ENCODE measurements at places on chromosomes 6 and 20.

DNA sequence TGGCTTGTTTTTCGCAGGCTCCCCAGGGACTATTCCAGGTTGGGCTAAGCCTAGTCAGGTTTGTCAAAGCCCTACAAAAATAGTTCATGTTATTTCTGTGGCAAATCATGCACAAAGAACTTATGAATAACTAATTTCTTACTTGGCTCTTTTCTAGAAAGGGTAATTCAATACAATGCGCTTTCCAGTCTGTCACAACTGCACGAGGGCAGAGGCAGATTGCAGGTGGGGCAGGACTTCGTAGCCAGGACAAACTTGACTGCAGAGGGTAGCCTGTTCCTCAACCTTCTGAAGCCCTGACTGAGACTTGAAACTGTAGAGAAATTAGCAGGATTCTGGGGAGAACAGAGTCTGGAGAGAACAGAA is 253.5 kb downstream of the QKI start:
- DNase-seq: no peak

- no peak for DNase-seq
Measured at GRCh38 chr20:18907353-18907752, 93.8 kb downstream of the SCP2D1 start.

GRCh38 chr20:38321959-38322598 is 18.1 kb downstream of the BPI start:
- DNase-seq: no peak

DNA sequence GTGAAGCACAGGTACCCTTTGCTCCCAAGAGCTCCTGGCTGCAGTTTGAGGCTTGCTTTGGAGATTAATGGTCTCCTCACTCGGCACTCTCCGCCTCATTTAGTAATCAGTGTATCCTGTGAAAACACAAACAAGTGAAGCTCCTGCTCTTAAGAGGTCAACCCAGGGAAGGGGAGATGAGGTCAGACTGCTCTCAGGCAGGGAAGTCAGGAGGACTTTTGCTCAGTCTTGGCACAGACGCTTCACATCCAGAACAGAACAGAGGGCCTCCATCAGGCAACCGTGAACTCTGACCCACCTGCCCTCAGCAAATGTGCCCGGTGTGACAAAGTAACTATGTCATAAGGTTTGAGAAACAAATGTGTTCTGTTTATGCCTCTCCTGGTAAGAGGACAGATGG is 428.8 kb upstream of the JARID2 start:
- DNase-seq: no peak

DNA sequence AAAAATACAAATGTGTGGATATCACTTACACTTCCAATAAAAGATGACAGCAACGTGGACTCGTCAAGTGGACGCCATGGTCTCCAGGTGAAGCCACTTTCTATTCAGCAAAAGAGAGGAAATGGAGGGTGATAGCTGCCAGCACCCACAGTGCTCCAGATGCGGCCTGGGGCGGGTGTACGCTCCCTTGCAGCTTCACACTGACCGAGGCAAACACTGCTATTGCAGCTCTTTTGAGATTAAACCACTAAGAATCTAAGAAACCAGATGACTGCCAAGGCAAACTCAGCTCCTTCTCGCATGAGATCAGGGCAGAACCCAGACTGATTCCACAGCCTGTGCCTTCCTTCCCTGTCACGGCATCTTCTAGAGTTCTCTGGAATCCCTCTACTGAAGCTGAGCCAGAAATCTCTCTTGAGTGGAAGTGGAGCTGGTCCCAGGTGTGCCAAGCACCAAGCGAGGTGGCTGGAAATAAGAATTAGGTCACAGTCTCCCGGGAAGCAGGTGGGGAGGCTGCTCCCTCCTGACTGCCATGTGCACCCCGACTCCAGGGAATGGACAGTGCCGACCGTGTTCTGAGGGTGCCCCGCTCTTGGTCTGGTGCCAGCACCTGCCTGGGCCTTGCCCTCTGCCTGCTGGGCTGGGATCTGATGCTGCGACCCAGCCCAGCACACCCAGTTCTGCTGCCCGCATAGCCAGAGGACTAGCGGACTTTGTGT is 90.1 kb upstream of the AFDN start:
- DNase-seq: no peak

GRCh38 chr6:8240301-8240700 is 138.0 kb upstream of the EEF1E1 start:
- no peak for DNase-seq

GRCh38 chr6:13446381-13446780 is 41.0 kb downstream of the GFOD1 start:
- DNase-seq: no peak

- no peak for DNase-seq
Measured at GRCh38 chr6:152700427-152700826, 2.7 kb downstream of the MYCT1 start.

DNA sequence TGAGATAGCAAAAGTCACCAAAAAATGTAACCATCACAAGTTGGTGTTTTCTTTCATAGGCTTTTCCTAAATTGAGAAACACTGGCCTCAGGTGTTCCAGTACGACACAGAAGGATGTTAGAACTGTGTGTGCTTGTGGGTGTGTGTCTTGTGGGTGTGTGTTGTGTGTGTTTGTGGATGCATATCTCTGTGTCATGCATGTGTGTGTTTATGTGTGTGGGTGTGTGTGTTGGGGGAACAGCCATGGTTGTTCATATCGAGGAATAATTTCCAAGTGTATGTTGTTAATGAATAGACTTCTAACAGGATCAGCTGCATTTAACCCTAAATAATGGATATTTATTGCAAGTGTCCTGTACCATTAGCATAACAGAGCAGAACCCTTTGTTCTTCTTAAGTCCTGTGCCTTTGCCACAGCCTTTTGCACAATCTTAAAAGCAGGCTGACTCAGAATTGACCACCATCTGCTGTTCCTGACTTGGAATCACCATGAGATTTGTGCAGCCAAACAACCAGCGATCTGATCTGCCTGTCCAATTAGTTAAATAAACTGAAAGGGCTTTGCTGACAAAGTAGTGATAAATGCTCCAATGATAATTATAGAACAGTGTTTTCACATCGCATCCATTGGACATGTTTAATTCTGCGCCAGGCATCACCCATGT is 7.6 kb downstream of the CD93 start:
- DNase-seq: no peak

DNA sequence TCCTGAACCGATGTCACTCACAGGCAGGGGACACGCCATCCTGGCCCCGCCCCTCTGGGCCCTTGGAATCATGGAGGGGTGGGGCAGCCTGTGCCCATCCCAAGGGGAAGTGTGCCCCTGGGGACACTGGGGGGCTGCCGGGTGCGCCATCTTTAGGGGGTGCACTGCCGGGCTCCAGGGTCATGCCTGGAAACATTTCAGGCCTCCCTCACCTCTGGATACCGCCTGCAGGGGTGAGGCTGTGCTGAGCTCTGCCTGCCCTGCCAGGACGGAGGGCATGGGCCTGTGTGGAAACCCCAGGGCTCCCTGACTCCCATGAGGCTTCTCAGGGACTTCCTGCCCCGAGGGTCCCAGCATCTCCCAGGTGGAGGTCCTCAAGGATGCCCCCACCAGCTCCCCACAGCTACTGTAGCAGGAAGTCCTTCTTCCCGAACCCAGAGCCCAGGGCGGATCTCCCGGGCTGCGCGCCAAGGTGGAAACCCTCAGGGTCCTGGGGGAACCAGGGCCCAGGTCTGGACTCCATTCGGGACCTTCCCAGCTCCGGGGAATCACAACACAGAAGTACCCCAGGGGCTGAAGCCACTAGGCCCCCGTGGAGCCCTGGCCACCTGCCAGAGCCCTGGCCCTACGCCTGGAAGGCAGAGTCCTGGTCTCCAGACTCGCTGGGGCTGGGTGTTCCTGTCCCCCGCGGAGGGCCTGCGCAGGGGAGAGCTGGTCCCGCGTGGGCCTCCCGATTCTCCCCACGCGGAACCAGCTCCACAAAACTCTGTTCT is 15.6 kb downstream of the CHRNA4 start:
- no peak for DNase-seq

GRCh38 chr6:47727391-47727790 is 29.0 kb downstream of the ADGRF4 start:
- DNase-seq: no peak

GRCh38 chr6:82205930-82206392 is 41.6 kb downstream of the IBTK start:
- DNase-seq: no peak

- DNase-seq: no peak
Measured at GRCh38 chr6:98942263-98942803, 5.4 kb downstream of the FBXL4 start.
